Mesendoderm (in vitro differentiated cells): ENCODE measurements at places on chromosomes 1 and 21.

DNA sequence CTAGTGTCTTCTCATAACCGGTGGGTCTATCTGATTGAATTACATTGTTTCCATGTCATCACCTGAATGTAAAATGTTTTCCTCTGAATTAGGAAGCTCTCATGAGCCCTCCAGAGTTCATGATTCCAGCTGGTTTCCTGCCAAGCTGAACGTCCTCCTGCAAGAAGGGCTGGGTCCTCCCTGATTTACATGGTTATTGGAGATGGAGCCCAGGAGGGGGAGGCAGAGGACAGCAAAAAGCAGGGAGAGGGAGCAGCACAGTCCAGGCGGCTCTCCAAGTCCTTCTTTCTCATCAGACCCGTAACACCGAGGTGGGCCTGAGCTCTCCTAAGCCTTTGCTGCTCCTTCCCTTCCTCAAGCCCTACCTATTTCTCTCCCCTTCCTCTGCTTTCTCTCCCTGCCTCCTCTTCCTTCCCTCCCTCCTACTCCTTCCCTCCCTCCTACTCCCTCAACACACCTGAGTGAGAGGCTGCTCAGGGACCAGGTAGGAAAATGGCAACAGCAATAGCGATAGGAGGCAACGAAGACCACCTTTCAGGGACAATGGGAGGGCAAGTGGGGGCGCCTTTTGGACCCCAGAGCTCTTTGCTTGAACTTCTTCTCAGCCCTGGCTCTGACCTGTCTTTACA lies 265.9 kb downstream of the PRDM2 start:
- DNase-seq: peak; percentile 81

GRCh38 chr1:197862221-197862620 lies 40.2 kb upstream of the C1orf53 start:
- DNase-seq: no peak

- DNase-seq: peak; percentile 69
These were observed 22.8 kb upstream of the SSBP3 start for GRCh38 chr1:54428837-54429518.

GRCh38 chr1:28282426-28283407 lies 23.4 kb downstream of the SESN2 start:
- no peak for DNase-seq

- DNase-seq: no peak
These were observed 45.6 kb upstream of the GADD45A start for GRCh38 chr1:67639361-67639760.

GRCh38 chr1:115068826-115069585 lies 20.3 kb downstream of the TSPAN2 start:
- DNase-seq: no peak
